ENCODE measurements at places on chromosomes 6 and 20.

GRCh38 chr6:90204327-90205056 is 92.2 kb downstream of the BACH2 start:
- DNase-seq, result peak; percentile 8

GRCh38 chr6:21751608-21752007 is 158.1 kb downstream of the SOX4 start:
- no peak for DNase-seq

DNA sequence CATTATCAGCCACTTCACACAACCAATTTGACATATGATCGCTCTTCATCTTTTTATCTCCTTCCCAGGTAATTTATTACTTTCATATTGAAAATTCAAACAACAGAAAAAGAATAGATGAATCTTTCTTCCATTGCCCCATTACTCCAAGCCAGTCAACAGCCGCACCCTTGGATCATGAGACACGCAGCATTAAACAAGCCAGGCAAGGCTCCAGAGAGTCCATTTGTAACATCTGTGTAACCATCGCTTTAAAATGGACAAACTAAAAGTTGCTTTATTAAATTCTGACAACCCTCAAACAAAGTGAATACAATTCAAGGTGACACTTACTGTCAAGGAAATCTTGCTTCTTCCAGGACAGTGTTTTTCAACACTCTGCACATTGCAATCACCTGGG is 200.3 kb downstream of the EPM2A start:
- no peak for DNase-seq

GRCh38 chr6:83514866-83515466 is 2.6 kb downstream of the PRSS35 start:
- DNase-seq, result peak; percentile 19

Data from RCC 7860 (cell line).